SHP77 treated with DMSO at 0.1 percent for 48 hours (cell line): ENCODE measurements at places on chromosomes 2 and 18.

DNA sequence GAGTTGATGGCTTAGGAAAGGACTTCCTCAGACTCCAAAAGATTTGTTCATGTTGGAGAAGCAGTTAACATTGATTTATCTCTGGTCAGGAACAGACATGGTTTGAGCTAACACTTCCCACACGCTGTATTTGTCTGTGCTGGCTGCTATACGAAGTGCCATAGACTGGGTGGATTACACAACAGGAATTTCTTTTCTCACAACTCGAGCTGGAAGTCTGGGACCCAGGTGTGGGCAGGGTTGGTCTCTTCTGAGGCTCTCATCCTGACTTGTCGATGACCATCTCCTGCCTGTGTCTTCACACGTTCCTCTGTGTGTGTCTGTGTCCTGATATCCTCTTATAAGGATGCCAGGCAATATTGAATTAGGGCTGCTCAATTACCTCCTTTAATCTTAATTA lies 163.4 kb upstream of the BCL2L11 start:
- no peak for DNase-seq

GRCh38 chr2:239876948-239877289 lies 148.2 kb downstream of the NDUFA10 start:
- no peak for DNase-seq

GRCh38 chr2:192571636-192572035 lies 376.9 kb upstream of the TMEFF2 start:
- no peak for DNase-seq

- DNase-seq, result no peak
These were observed 101.7 kb upstream of the ZNF521 start for GRCh38 chr18:25453556-25454269.

GRCh38 chr2:172811027-172811426 lies 75.4 kb downstream of the RAPGEF4 start:
- DNase-seq, result no peak

DNA sequence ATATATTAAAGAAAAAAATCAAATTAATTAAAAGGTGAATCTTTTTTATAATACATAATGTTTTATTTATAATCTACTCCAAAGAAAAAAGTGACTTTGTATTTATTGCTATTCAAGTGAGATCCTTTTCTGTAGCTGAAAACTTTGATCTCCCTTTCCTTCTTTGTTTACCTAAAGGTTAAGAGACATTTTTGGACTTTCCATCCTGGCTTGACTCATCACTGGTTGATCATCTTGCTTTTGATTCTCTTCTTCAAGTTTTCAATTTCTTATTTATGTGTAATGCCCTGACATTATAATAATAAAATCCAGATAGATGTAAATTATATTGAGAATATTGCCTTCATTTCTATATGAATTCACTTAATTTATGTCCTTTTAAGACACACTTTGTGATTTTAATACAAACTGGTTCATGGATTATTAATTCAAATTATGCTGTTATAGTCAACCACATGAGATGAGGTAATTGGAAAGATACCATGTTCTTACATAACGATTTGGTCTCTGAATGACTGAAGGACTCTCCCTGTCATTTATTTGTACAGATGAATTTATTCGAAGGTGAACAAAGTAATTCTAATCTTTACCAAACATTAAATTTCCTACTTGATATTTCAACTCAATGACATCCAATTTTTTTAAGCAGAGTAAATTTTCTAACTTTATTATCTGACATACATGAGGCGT lies 184.4 kb downstream of the TGIF1 start:
- DNase-seq, result no peak

- DNase-seq, result no peak
These were observed 11.1 kb downstream of the SCN9A start for GRCh38 chr2:166364476-166365161.

DNA sequence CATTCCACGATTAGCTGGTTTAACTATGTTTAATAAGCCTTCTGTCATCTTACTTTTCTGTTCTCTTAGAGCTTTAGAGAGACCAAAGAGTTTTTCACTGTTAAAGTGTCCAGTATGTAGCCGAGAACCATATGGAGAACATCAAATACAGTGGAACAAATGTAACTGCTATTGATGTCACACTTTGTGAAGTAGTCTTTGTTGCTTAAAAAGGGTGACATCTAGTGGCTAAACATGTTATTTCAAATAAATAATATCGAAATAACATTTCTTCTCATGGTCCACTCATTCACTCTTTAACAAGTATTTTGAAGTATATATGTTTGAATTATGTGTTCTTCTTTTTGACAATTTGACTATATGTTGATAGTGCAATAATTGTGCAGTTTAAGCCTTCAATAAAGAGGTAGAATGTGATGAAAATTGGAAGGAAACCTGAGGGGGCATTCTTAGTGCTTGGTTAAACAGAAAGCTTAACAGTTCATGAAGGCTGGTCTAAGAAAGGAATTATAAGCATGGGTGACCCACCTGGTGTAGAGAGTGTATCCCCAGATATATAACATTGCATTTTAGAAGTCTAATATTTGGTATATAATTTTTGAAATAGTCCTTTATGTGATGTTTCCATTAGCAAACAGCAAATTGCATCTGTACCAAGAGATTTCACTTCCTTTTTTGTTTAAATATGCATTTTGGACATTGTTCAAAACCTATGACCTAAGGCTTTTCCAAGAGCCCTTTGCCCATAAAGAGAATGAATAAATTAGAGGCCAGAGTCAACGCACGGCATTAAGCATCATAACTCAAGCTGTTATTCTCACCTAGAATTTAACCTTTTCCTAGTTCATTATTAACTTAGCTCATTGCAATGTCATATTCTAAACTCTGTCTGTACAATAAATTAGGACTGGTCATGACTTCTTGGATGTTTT lies 112.1 kb downstream of the KYNU start:
- DNase-seq, result peak; percentile 0

DNA sequence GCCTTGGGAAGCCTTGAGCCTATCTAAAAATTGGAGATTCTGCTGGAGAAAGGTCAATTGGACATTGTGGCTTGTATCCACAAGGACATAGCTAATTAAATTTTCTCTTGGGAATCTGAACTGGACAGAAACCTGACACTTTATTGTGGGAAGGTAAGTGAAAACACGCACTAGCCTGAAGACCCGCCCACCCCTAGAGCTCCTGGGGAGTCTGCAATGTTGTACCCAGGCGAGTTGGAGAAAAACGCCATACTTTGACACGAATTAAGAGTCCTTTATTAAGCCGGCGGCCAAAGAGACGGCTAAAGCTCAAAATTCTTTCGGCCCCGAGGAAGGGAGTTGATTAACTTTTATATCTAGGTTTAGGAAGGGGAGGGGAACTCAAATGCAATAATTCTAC lies 1.2 kb upstream of the ZNF892 start:
- DNase-seq, result no peak

DNA sequence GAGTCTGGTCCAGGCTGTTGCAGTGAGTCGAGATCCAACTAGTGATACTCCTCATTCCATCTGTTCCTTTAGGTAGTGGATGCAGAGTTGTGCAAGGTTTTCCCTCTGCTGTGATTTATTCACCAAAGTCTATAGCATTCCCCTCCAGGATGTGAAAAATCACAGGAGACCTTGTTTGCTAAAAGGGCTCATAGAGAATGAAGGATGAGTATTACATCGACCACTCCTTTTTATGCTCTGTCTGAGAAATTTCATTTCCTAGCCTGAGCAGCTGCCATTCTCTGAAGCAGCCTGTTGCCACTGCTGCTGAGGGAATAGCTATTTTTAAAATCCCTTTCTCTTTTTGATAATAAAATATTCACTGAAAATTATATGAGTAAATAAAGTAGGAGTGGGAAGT lies 134.1 kb upstream of the LRRTM1 start:
- DNase-seq, result no peak

DNA sequence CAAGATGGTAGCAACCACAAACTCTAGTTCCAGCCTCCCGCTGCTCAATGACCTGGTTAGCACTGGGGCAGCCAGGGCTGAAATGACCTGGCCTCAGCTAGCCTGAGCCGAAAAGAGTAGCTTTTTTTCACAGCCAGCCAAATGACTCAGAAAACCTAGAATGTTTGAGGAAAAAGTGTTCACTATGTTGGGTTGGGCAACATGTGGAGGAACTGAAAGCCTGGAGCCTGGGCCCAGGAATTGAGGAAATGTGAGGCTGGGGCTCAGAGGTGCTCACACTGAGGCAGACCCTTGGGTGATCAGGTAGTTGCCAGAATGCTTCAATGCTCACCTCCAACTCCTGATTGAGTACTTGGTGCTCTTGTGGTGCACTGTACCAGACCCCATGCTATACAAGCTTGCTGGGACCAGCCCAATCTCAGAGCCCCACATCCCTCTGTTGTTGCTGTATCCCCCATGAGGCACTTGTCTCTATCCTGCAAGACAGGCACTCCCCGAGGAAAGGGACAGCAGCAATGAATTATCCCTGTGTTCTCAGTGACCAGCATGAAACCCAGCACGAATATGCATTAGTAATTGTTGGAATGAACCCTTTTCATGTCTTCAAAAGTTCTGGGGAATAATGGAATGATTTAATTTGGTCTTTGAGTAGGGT lies 116.2 kb downstream of the USP34 start:
- no peak for DNase-seq

DNA sequence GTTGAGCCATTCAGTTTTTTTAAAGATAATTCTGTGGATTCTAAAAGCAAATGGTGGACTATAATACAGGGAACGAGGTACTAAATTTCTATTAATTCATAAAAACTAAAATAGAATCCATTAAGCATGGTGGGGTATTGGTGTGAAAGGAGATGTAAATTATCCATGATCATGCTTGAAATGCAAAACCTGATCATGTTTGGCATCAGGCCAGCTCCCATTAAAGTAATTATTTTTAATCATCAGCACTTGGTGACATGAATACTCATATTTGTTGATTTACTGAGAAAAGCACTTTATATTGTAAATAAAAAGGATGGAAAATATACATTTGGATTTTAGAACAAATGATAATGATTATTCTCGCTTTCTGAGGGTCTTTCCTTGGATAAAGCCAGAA lies 232.3 kb upstream of the MEIS1 start:
- no peak for DNase-seq
